SJCRH30 (cell line): ENCODE measurements at places on chromosomes 13 and 19. TPM values are rescaled to one million over a fixed set of nuclear protein-coding genes. Genes with fewer than 3 reads are reported as not detected.

- DNase-seq = peak; percentile 84
These were observed 493 bp upstream of the LHFPL6 start for GRCh38 chr13:39603424-39603947.

GRCh38 chr13:56247692-56248091 lies 893.0 kb upstream of the PRR20A start:
- no peak for DNase-seq

The ZNF296 gene
- not detected in 2 replicates for total RNA-seq

DNA sequence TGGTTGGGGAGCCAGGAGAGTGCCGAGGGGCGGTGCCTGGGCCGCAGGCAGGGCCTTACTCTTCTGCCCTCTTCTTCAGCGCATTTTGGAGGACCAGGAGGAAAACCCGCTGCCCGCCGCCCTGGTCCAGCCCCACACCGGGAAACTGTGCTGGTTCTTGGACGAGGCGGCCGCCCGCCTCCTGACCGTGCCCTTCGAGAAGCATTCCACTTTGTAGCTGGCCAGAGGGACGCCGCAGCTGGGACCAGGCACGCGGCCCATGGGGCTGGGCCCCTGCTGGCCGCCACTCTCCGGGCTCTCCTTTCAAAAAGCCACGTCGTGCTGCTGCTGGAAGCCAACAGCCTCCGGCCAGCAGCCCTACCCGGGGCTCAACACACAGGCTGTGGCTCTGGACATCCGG lies 9.4 kb downstream of the PGLS start:
- no peak for DNase-seq

DNA sequence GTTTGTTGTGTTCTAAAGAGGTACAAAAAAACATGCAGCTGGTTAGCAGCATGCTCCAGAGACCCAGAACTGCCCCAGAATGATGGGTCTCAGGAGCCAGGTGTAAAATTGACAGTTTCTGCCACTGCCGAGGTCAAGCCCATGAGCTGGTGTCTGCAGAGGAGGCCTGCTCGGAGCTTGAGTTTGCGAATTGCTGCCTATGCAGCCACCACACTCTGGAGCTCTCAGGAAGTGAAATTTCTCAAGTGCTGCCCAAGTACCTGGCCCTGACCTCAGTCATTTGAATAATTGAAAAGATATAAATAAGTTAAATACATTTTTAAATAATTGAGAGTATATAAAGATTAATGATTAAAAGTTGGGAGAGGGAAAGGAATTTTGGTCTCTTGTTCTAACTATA lies 66.4 kb downstream of the ZAR1L start:
- DNase-seq = no peak

GRCh38 chr13:34208336-34208735 lies 390.4 kb downstream of the RFC3 start:
- DNase-seq = no peak

The ELANE gene
- total RNA-seq = not detected in 2 replicates

GRCh38 chr13:90307136-90307535 lies 1040.4 kb upstream of the MIR17HG start:
- no peak for DNase-seq

The FAM216B gene
- total RNA-seq = not detected in 2 replicates

The PSG6 gene
- total RNA-seq = not detected in 2 replicates

- no peak for DNase-seq
These were observed 92.7 kb downstream of the SUCLA2 start for GRCh38 chr13:47908197-47908902.

DNA sequence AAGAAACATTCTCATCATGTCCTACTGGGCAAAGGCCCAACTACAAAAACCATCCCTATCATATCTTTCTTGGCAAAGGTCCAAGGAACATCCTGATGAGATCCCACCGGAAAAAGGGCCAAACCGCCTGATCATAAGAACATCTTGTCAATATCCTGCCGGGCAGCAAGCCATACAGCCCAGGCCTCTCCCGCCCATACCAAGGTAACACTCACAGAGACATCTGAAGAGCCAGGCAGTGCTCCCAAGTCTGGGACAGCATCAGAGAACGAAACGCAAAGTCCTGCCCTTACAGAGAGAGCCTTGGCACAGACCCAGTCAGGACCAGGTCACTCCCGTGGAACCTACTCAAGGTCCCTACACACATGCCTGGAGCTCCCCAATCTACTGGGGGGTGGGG lies 18.5 kb upstream of the ZNF331 start:
- no peak for DNase-seq

DNA sequence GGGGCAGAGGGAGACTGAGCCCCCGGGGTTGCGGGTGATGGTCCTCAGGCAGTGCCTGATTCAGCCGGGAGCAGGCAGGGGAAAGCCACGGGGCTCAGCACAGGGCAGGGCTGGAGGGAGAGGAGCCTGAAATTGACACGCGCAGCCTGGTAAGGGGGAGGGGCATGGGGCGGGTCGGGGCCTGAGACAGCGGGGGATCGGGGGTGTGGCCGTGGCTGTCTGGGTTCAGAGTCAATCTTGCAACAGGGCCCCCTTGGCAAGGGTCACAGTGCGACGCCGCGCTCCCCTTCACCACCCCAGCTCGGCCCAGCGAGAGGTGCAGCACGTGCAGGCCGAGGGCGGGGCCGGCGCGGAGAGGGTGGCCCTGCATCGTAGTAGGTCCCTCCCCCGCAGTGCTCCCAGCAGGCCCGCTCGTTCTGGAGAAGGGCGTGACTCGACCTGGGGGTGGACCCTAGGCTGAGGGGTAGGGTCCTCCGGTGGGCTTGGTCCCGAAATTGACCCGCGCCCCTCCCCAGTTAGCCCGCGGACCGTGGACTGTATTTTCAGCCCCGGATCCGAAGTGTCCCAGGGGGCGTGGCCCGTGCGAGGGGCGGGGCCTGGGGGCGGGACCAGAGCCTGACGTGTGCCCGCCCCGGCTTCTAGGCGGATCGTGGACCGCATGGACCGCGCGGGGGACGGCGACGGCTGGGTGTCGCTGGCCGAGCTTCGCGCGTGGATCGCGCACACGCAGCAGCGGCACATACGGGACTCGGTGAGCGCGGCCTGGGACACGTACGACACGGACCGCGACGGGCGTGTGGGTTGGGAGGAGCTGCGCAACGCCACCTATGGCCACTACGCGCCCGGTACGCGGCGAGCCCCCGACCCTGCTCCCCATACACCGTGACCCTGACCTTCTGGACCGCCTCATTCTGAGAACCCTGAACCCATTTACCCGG lies 6.0 kb downstream of the RCN3 start:
- DNase-seq = no peak

- no peak for DNase-seq
These were observed 63.5 kb upstream of the SPATA13 start for GRCh38 chr13:24097064-24097463.

The ITPKC gene
- total RNA-seq = 7.2 and 7.3 TPM in 2 replicates

The FBN3 gene
- 0.02 TPM in 1 of 2 replicates, not detected in the other for total RNA-seq

GRCh38 chr13:93290503-93290902 lies 63.9 kb downstream of the GPC6 start:
- no peak for DNase-seq

GRCh38 chr13:44401577-44401976 lies 28.0 kb downstream of the SERP2 start:
- no peak for DNase-seq

GRCh38 chr13:43846496-43847158 lies 32.9 kb downstream of the CCDC122 start:
- DNase-seq = no peak

The AMH gene
- total RNA-seq = 6.9 and 11.5 TPM in 2 replicates

DNA sequence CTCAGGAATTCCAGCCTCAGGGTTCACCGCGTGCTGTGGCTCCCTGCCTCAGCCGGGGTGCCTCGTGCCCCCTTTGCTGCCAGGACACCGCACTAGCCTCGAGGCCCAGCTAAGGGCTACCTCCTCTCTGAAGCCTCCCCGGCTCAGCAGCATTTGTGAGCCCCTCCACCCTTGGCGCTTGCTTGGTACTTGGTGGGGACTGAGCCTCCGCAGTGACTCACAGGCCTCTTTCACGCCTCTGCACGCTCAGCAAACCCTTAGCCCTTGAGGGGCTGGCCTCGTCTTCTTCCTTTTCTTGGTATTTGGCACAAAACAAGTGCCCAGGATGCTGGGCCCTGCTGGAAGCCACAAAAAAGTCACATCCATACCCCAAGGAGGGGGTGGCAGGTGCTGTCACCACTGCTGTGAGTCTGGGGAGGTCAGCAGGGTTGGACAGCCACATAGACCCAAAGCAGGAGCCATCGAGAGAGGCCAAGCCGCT lies 85.4 kb upstream of the TM9SF2 start:
- no peak for DNase-seq

- no peak for DNase-seq
These were observed 8.2 kb upstream of the UBL3 start for GRCh38 chr13:29858667-29859066.

- DNase-seq = peak; percentile 78
These were observed 24.1 kb upstream of the UBAC2 start for GRCh38 chr13:99176309-99177276.

- no peak for DNase-seq
These were observed 502.7 kb upstream of the HTR2A start for GRCh38 chr13:47399599-47399998.

GRCh38 chr13:83732755-83733154 lies 149.5 kb downstream of the SLITRK1 start:
- DNase-seq = no peak

GRCh38 chr19:5309438-5310204 lies 31.0 kb downstream of the PTPRS start:
- no peak for DNase-seq

The PCDH8 gene
- total RNA-seq = 2.2 and 2.3 TPM in 2 replicates

- no peak for DNase-seq
These were observed 90.4 kb downstream of the PCCA start for GRCh38 chr13:100179276-100179675.

GRCh38 chr13:40502236-40502635 lies 164.2 kb downstream of the FOXO1 start:
- DNase-seq = no peak

The CKM gene
- 3.9 and 4.6 TPM in 2 replicates for total RNA-seq

DNA sequence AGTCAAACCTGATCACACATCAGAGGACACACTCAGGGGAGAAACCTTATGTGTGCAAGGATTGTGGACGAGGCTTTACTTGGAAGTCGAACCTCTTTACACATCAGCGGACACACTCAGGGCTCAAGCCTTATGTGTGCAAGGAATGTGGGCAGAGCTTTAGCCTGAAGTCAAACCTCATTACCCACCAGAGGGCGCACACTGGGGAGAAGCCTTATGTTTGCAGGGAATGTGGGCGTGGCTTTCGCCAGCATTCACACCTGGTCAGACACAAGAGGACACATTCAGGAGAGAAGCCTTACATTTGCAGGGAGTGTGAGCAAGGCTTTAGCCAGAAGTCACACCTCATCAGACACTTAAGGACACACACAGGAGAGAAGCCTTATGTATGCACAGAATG lies 8.2 kb upstream of the ZNF527 start:
- no peak for DNase-seq

The ZNF571 gene
- total RNA-seq = 4.7 and 5.3 TPM in 2 replicates

The SPACA4 gene
- not detected in 2 replicates for total RNA-seq

The COL4A2 gene
- total RNA-seq = 251 and 258 TPM in 2 replicates

DNA sequence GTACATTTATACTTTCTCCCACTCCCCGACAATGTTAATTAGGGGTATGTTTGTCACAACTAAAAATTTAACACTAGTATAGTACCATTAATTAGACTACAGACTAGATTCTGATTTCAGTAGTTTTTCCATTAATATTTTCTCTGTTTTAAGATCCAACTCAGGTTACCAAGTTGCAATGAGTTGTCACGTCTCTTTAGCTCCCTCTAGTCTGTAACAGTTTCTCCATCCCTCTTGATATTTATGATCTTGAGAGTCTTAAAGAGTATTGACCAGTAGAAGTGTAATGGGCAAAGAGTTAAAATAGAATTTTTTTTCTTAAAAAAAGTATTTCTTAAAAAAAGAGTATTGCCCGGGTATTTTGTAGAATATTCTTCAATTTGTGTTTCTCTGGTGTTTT lies 598.1 kb downstream of the TBC1D4 start:
- DNase-seq = no peak

- DNase-seq = no peak
These were observed 68.7 kb downstream of the ACSBG2 start for GRCh38 chr19:6204212-6204611.

The THSD8 gene
- total RNA-seq = not detected in 2 replicates

The TMEM238 gene
- total RNA-seq = 0.14 and 0.25 TPM in 2 replicates

GRCh38 chr13:32828711-32829110 lies 187.5 kb upstream of the KL start:
- no peak for DNase-seq

The NMRK2 gene
- 0.79 and 1.1 TPM in 2 replicates for total RNA-seq

- DNase-seq = no peak
These were observed 5.3 kb downstream of the MYBPC2 start for GRCh38 chr19:50437862-50438449.

The TUBA3C gene
- total RNA-seq = not detected in 2 replicates

GRCh38 chr13:51246025-51246417 lies 23.8 kb downstream of the FAM124A start:
- DNase-seq = no peak

DNA sequence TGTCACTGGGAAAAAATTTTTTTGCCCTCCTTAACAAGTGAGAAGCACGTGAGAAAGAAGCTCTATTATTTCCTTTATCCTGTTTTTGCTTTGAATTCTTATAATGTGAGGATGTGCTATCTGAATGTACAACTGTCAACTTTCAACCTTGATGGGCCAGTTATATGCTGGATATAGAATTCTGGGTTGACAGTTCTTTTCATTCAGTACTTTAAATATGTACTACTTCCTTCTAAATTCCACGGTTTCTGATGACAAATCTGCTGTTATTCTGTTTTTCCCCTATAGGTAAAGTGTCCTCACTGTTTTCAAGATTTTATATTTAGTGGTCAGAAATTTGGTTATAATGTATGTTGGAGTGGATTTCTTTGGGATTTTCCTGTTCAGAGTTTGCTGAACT lies 29.9 kb downstream of the ZDHHC20 start:
- no peak for DNase-seq

The SMIM44 gene
- total RNA-seq = not detected in 2 replicates

DNA sequence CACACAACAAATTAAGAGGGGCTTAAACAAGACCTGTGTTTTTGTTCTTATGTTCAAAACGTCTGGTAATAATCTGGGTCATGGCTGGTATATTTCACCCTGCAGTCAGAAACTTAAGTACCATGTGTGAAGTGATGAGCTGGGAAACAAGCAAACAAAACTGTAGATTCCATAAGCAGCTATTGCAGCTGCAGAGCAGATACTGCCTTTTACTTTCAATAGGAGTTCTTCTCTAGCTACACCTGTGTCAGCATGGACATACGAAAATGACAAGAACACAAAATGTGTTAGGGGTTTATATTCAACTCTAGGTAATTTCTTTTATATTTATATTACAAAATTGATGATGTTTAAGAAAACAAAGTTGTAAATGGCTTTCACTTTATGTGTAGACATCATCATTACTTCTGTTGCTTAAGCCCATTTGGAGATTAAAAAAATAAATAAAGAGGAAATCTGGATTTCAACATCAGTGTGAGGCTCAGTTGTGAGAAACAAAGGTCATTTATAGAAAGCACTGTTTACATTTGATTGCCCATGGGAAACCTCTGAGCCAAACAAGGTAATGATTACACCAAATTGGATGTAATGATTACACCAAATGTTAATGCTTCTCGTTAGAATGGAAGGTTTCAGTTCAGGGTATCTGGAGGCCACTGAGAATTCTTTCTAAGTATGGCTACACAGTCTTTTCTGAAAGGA lies 451.0 kb upstream of the SLC10A2 start:
- DNase-seq = no peak

The BRSK1 gene
- total RNA-seq = 13.2 and 15.8 TPM in 2 replicates
